Testis (tissue), 5 donors: ENCODE measurements at places on chromosomes 5 and 9. TPM values are rescaled to one million over a fixed set of nuclear protein-coding genes. Genes with fewer than 3 reads are reported as not detected.

The HTR1A gene
- 0.68 TPM for total RNA-seq

The WNK2 gene
- total RNA-seq = 91.1 TPM

The GPR21 gene
- total RNA-seq = 6.7 TPM

The NXNL2 gene
- total RNA-seq = 2.8 TPM

The CEL gene
- total RNA-seq = 2.6 TPM

The SLC45A2 gene
- total RNA-seq = 1.6 TPM

The AK8 gene
- 15.0 TPM for total RNA-seq

The CYLC2 gene
- total RNA-seq = 7.7 TPM
